ENCODE measurements at places on chromosomes 1 and 21. TPM values are rescaled to one million over a fixed set of nuclear protein-coding genes. Genes with fewer than 3 reads are reported as not detected.
A peak's percentile ranks its signal among the peaks of the same experiment; 100 is the strongest.

Gene KISS1
- not detected for total RNA-seq

- no peak for DNase-seq
These were observed 175.5 kb upstream of the PTBP2 start for GRCh38 chr1:96545935-96546656.

DNA sequence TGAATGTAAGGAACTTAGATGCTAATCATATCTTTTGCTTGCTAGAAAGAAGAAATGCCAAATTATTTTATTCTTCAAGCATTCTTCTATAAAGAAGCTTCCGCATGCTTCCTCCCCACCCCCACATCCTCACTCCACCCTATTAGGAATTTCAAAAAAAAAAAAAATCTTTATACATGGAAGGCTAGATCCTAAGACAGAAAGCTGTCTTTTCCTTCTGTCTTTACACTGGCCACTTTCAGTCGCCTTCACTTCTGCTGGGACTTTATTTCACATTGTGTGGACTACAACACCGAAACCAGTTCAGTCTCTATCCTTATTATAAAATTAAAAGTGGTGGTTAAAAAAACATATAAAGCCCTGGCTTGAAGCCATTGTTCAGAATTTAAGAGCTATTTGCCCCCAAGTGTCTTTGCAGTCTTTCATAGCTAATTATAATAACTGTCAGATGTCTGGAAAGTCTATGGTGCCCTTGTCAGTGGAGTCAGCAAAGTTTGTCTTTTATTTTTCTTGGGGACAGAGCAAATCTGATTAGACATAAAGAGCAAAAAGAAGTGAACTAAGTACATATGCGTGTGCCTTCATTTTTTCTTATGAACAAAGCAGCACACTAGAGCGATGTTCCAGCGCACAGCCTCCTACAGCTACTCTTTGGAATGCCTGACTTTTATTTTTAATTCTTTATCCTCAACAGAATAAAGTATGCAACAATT is 297.7 kb downstream of the PTPRC start:
- peak; percentile 63 for DNase-seq

Gene G0S2
- 6.9 TPM for total RNA-seq

Gene S100A7A
- total RNA-seq: not detected
